ENCODE measurements at places on chromosomes 5 and 9. TPM values are rescaled to one million over a fixed set of nuclear protein-coding genes. Genes with fewer than 3 reads are reported as not detected.

The IL13 gene
- total RNA-seq = under 0.01 TPM

The LCN12 gene
- 0.54 TPM for total RNA-seq

The HAVCR2 gene
- 5.9 TPM for total RNA-seq

The SPATA31E1 gene
- not detected for total RNA-seq

The BNIP1 gene
- total RNA-seq = 8.6 TPM

The SPINK5 gene
- total RNA-seq = not detected

Measured in hematopoietic multipotent progenitor cell (in vitro differentiated cells).